ENCODE measurements at places on chromosomes 4 and X.

DNA sequence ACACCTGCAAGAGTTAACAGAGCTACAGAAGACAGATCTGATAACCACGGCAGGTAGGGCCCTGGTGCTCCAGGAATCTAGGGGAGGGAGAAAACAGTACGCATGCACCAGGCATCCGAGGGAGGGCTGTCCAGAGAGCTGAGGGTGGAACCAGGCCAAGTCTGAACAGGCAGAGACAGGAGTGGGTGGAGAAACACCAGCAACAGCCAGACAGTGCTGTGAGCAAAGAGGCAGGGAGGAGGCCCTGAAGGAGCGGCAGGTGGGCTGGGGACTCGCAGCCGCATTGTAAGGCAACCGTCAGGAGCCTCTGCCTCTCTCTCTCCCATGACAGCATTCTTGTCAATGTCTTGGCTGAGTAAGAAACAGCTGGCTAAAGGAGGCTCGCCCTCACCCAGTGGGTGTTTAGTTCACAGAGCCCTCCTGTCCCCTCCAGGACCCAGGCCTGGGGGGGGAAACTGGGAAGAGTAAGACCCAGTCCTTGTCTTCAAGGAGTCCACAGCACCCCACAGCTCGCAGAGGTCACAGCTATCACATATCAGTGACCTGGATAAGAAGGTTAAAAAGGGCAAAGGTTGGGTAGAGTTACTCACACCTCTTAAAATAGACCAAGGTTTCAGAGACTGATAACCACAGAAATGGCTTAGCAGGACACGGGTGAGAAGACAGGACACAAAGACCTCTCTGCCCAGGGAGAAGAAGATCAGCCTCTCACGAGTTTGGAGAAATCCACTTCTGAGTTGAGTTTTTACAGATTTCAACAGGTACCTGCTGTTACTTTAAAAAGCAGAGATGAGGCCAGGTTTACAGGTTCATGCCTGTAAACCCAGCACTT lies 10.5 kb downstream of the ACSL1 start:
- DNase-seq, result no peak

GRCh38 chrX:14956813-14957582 lies 83.8 kb downstream of the MOSPD2 start:
- no peak for DNase-seq

DNA sequence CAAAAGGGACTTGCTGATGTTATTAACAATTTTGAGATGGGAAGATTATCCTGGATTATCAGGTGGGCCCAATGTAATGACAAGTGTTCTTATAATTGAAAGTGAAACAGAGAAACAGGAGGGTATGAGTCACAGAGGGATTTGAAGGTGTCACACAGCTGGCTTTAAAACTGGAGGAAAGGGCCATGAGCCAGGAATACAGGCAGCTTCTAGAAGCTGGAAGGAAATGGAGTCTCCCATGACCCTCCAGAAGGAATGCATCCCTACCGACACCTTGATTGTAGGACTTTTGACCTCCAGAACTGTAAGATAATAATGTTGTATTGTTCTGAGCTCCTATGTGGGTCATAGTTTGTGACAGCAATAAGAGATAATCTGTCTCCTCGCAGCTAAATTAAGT lies 98.0 kb upstream of the STIM2 start:
- no peak for DNase-seq

- DNase-seq, result no peak
These were observed 129.1 kb upstream of the AFF2 start for GRCh38 chrX:148371291-148371690.

DNA sequence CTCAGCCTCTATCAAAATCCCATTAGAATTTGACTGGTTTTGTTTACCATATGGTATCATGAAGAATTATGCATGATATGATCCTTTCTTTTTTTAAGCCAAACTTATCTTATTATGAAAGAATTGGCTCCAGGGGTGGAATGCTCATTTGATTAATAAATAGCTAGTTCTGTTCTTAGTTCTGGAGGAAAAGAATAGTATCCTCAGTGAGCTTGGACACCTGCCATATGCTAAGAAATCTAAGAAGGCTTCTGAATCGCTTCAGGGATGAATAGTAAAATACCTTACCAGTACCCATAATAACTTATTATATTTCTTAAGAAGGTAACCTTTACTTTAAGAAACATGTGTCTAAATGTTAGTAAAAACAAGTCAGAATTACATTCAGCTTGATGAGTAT lies 803.6 kb downstream of the ADGRL3 start:
- DNase-seq, result no peak

- DNase-seq, result no peak
These were observed 98.2 kb upstream of the ARSJ start for GRCh38 chr4:114077610-114078009.

- no peak for DNase-seq
These were observed 24.2 kb downstream of the TRO start for GRCh38 chrX:54944816-54945215.

- DNase-seq, result no peak
These were observed 132.2 kb upstream of the C1QTNF7 start for GRCh38 chr4:15295421-15296162.

DNA sequence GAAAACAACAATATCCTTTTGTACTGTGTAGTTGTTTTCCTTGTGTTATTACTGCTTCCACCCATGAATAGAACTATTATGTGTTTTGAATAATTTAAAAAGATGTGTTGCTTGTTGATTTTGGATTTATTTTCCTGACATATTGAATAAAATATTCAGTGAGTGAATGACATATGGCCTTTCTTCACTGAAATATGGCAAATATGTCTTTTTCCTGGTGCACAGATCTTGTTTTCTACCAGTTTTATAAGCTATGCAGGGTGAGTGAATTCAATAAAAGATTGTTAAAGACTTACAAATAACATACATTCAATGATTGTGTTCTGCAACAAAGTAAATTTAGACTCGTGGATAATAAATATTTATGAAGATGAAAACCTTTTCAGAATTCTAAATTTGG lies 1216.3 kb upstream of the ADGRL3 start:
- no peak for DNase-seq

DNA sequence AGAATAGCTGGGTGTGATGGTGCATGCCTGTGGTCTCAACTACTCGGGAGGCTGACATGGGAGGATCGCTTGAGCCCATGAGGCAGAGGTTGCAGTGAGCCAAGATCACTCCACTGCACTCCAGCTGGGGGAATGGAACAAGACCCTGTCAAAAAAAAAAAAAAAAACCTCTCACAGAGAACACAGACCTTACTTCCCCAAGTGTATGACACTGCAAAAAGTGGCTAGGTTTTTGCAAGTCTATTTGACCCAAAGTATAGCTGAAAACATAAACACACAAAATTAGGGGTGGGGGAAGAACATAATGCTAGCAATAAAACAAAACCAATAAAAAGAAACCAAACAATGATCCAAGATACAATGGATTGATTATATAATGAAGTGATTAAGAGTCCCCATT lies 6.7 kb downstream of the LAMP2 start:
- no peak for DNase-seq

DNA sequence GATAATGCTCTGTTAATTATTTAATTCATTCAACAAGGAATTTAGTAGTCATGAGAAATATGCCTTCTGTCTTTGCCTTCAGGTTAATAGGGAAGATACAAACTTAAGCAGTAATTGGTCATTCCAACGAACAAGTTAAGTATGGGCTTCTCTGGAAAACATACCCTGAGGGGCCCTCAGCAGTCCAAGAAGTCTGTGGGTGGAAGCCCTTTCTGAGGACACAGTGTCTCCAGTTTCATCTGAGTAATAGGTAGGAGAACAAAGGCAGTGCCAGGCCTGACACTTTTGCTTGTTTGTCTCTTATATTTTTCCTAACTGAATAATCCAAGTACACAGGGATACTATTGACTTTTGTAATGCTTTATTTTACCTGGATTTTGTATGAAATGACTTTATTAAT lies 262.5 kb downstream of the FBXW7 start:
- DNase-seq, result no peak

DNA sequence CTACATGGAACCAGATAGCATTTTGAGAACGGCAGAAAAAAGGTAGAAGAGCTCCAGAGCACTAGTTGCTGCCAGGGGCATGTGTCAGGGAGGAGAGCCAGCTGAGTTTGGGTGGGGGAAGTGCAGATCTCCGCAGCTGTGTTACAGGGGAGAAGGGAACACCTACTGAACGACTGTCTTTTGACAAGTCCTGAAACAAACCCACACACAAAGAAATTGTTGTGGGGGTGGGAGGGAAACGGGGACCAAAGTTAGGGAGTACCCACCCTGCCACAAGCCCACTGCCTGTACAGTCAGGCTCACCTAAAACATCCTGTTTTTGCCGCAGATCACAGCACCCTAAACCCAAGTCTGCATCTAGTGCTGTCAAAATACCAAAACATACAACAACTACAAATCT lies 55.5 kb downstream of the LEF1 start:
- DNase-seq, result no peak

- DNase-seq, result no peak
These were observed 45.8 kb upstream of the PITX2 start for GRCh38 chr4:110668463-110669235.

DNA sequence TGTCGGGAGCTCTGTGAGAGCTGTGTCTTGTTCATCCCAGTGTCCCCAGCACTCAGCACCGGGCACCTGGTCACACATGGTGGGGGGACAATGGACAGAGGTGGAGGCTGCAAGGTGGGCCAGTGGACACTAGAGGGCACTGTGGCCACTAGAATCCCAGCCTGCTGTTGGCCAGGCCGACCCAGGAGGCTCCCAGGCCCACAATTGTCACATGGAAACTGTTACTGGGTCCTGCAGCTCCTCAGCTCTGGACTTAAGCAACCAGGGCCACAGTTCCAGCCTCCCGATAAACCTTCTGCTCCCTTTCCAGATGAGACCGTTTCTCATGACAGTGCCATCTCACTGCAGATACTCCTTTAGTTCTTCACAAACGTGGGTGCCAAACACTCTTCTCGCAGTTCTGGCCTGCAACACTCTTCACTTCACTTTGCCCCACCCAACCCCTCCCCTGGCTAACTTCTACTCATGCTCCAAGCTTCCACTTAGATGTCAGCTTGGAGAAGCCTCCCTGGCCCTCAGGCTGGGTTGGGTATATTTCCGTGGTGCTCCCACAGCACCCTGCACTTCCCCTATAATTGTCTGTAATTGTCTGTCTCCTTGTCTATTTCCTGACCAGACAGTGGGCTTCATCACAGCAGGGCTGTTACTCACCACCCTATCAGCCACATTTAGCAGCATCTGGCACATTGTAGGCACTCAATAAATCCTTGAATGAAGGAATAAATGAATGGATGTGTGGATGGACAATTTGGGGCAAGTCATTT lies 3.5 kb upstream of the IQSEC2 start:
- no peak for DNase-seq

DNA sequence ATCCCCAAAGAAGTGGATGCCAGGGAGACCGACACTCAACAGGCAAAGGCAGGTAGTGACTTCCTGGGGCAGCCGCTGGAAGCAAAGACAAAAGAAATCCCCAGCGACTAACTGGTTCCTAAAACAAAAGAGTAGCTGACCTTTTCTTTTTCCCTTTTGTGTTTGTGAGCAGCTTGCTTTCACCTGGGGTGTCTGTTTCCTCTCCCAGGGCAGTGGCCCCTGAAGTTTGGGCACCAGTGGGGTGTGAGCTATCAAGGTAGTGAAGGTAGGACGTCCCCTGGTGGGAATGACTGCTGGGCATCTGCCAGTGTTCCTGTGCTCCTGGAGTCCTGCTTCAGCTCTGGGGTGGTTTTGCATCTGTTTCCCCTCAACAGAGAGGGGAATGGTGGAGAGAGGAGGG lies 41.6 kb upstream of the STIM2 start:
- DNase-seq, result no peak

DNA sequence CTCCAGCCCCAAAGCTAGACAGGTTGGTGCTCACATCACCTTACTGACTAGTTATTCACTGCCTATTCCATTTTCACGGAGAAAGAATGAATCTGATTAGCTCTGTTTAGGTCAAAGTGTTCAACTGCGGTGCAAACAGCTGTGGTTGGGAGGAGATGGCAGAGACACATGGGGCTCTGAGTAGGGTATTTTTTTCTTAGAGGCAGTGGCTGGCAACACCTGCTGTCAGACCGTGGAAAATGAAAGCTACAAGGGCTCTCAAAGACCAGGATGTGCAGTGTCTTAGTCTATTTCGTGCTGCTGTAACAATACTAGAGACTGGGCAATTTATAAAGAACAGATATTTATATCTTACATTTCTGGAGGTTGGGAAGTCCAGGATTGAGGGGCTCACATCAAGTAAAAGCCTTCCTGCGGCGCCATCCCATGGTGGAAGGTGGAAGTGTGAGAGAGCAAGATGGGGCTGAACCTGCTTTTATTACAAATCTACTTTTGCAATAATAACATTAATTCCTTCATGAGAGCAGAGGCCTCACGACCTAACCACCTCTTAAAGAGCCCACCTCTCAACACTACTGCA lies 10.6 kb downstream of the NYX start:
- no peak for DNase-seq

DNA sequence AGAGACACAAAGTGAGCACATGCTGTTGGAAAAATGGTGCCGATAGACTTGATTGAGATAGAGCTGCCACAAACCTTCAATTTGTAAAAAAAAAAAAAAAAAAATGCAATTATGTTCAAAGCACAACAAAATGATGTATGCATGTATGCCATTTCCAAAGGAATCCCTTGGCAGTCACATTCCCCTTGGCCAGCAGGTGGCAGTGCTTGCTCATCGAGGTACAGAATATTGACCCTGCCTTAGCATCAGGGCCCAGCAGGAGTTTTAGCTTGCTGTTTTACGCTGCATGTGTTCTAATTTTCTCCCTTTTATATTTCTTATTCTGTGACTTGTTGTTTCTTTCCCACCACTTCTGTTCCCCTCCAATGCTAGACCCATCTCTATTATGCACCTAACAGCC lies 34.5 kb upstream of the CYBB start:
- peak; percentile 50 for DNase-seq

- DNase-seq, result peak; percentile 34
These were observed at the start of gene AMOT for GRCh38 chrX:112840382-112841113. Gene AMOT (minus strand): TSS chrX:112840831. CDS start chrX:112823126, 17,705 bp downstream.

- no peak for DNase-seq
These were observed 42.4 kb downstream of the NAT8L start for GRCh38 chr4:2101346-2102044.

- no peak for DNase-seq
These were observed 45.0 kb upstream of the SH3RF1 start for GRCh38 chr4:169315530-169316343.

- no peak for DNase-seq
These were observed 67.3 kb downstream of the SLC34A2 start for GRCh38 chr4:25722964-25723363.

DNA sequence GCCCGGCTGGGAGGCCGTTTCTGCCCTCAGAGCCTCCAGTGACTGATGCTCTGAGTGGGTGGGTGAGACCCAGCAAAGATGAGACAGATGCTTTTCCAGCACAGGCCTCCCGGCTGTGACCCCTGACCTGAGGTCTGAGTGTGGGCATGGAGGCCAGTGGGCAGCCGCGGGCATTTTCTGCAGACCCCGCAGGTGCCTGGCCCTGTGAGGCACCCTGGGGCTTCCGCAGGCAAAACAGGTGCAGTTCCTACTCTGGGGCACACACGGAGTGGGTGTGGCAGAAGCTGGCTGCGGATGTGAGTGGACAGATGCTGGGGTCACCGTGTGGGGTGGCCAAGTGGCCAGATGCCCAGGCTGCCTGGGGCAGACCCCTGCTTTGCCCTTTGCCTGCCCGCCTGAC lies 14.8 kb downstream of the HTRA3 start:
- DNase-seq, result no peak

GRCh38 chr4:95594013-95594412 lies 45.2 kb upstream of the UNC5C start:
- no peak for DNase-seq

- no peak for DNase-seq
These were observed 46.2 kb downstream of the FAM9B start for GRCh38 chrX:8987672-8988250.

GRCh38 chr4:5037553-5038551 lies 13.4 kb upstream of the STK32B start:
- DNase-seq, result no peak

- no peak for DNase-seq
These were observed 3.6 kb downstream of the NKX1-1 start for GRCh38 chr4:1402516-1403091.

Data from stimulated activated CD8-positive, alpha-beta memory T cell treated with anti-CD3 and anti-CD28 coated beads, Interleukin-4, amount 100 ng/mL, for 1 hour (primary cell).